Germinal center (tissue), 1 donor: ENCODE measurements at places on chromosomes 11 and 22.

GRCh38 chr11:101880222-101880621 lies 34.6 kb upstream of the CEP126 start:
- DNase-seq = peak; percentile 10

GRCh38 chr11:83649528-83649855 lies 363.3 kb upstream of the CCDC90B start:
- DNase-seq = no peak

DNA sequence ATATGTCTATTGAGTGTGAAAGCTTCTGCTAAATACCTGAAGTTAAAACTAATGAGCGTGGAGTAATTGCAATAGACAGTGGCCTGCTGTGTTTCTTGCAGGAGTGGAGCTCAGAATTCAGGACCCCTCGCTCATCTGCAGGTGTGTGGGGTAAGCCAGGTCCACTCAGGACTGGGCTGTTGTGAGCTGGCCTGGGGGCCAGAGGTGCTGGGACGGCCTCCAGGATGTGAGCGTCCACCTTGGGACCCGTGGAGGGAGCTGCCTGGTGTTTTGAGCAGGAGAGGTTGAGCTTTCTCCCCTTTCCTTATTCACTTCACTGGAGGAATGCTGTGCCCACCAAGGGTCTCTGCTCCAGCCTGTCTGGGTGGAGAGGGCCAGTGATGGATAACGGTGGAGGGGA lies 681.2 kb downstream of the BRD1 start:
- DNase-seq = no peak

DNA sequence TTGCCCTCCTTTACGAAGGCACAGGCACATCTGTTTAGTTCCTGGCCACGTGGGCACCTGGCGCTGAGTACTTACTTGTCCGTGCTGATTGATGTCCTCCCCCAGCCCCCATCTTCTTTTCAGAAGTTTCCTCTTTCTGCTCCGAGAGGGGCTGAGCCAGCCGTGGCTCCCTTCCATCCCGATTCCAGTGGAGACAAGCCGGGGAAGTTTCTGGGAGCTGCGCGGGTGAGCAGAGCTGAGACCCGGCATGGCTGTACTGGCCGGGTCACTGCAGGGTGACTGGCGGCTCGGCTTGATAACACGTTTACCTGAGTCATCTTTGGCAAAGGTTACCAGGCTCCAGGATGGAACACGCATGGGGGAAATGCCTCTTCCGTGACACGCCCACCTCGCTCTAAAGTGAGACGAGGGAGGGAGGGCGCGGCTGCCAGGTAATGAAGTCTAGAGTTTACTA lies 45.4 kb upstream of the ATXN10 start:
- DNase-seq = no peak

DNA sequence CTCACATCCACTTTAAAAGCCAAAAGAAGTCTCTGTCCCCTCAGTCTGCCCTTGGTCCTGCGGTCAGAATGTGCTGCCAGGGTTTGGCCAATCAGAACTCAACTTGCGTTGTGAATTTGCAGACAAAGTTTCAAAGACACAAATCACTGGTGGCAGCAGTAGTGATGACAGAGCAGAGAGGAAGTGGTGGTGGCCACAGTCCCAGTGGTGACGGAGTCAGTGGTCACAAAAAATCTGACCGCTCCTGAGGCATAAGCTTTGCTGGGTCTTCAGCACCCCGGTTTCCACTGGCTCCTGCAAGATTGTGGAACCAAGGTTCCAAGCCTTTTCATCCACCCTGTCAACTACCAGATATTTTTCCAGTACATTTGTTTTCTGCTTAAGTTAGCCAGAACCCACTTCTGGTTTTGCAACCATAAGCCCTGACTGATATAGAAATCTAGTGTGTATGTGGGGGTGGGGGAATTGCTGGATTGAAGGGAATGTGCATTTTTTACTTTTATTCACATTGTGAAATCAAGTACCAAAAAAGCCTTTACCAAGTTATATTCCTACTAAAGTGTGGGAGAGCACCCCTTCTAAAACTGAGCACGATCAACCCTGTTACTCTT lies 112.3 kb downstream of the TMPRSS5 start:
- DNase-seq = no peak

DNA sequence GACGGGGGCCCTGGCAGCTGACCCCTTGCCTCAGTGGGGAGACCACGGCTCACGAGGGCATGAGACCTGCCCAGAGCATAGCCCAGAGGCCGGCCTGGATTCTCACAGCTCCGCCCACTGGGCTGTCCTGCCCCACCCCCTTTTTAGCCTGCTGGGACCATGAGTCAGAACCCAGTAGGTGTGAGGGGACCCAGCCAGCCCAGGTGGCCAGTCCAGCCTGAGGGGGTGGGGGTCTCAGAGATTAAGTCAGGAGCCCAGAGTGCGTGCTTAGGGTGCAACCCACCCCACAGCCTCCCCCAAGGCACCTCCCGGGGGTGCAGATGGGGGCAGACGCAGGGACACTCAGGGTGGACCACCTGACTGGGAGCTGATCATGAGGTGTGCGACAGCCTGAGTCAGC lies 40.1 kb upstream of the PPARA start:
- no peak for DNase-seq

- no peak for DNase-seq
Observed at GRCh38 chr11:17637901-17638300, 81.5 kb upstream of the MYOD1 start.

DNA sequence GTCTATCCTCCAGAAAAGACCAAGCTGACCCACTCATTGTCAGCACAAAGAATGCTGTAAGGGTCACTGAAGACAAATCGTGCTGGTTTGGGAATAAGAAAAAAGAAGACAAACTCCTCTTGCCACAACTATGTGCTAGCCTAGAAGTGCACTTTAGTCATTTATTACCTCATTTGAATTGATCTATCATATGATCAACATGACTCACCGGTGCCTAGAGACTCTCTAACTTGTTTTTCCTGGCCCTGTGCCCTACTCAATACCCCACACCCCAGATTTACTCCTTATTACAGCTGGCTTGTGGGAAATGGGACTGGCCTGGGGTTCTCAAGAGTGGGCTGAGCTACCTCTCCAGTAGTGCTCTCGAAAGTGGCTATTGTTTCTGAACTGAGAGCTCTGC lies 35.9 kb upstream of the HORMAD2 start:
- no peak for DNase-seq

- no peak for DNase-seq
Observed at GRCh38 chr11:39036021-39036420, 2423.4 kb downstream of the LRRC4C start.

DNA sequence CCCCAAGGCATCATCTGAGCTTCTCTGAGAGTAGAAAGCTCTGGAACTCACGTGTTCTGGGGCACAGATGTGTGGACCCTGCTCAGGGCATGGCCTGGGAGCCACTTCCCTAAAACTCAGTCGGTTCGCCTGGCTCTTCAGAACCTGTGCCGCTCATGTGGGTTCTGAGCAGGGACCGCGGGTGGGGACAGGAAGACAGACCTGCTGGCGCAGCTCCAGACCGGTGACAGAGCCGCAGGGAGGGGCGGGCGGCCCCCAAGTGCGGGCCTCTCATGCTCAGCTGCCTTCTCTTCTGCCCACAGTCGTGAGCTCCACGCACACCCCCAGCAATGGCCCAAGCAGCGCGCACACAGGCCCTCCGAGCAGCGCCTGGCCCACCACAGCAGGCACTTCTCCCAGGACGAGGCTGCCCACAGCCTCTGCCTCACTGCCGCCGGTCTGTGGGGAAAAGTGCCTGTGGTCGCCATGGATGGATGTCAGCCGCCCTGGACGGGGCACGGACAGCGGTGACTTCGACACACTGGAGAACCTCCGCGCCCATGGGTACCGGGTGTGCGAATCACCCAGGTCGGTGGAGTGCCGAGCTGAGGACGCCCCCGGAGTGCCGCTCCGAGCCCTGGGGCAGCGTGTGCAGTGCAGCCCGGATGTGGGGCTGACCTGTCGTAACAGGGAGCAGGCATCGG lies 24.2 kb downstream of the MUC5AC start:
- no peak for DNase-seq

GRCh38 chr11:111766834-111767142 lies 599 bp upstream of the PPP2R1B start:
- no peak for DNase-seq

GRCh38 chr11:46456269-46457001 lies 64.9 kb upstream of the CHRM4 start:
- no peak for DNase-seq

GRCh38 chr11:8389029-8389996 lies 125.6 kb upstream of the LMO1 start:
- DNase-seq = no peak

DNA sequence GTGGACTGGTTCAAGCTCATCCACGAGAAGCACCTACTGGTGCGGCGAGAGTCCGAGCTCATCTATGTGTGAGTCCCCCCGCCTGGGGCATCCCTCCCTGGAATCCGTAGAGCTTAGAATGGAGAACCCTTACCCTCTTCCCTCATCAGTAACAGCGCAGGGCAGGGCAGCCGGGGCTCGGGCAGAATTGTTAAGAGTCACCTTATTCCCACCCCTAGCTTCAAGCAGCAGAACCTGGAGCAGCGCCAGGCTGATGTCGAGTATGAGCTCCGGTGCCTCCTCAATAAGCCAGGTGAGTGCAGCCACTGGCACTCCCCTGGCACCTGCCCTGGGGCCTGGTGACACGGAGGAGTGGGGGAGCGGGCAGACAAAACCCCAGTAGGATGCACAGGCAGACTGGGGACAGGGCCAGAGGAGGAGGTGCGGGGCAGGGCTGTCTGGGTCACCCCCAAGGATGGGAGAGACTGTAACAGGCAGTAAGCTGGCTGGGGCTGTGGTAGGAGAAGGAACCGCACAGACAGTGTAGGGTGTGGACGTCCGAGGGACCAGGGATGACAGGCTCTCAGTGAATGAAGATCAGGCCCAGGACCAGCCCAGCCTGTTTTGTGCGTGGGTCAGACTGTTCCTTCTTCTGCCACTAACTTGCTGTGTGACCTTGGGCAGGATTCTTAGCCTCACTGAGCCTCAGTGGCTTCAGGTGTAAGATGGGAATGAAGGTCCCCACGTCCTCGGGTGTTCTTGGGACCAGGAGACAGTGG lies 20.4 kb downstream of the C22orf23 start:
- DNase-seq = no peak

DNA sequence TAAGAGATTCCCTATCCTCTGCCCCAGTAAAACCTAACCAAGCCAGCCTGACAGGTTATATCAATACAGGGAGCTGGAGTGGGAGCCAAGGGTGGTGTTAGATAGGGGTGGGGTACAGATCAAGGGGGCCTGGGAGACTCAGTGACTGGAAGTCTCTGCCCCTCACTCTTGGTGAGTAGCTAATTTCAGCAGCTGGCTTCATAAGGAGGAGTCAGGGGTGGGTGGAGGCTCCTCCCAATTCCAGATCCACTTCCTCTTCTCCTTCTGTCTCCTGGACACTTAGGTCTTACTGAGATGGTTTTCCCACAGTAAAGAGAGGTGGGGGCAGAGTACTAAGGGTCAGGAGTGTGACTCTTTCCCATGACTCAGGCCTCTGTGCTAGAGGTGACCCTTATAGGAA lies 1.1 kb upstream of the VSIG2 start:
- no peak for DNase-seq

GRCh38 chr11:35307221-35307621 lies 112.1 kb downstream of the SLC1A2 start:
- no peak for DNase-seq

DNA sequence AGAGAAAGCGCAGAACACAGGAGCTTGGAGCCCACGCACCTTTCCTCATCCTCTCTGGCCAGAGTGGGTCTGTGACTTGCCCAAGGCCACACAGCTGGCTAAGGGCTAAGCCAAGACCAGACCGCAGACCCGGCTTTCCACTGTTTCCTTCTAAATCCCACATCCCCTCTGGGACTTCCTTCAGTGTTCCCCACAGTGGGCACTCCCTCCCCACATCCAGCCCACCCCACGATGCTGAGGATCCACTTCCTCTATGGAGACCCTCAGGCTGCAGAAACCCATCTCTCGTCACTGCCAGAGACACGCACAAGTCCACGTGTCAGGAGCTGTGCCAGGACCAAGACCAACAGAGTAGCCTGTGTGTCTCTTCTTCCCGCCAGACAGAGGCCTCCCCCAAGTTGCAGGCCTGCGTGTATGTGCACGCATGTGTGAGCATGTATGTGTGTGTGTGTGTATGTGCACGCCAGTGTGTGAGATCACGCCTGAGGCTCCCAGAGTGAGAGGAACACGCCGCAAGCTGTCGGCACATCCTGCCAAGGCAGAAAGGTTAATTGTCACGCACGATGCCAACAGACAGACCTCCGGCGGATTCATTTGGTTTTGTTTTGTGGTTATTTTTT lies 21.6 kb downstream of the PDGFB start:
- no peak for DNase-seq
